ENCODE measurements at places on chromosomes 3 and 15.

DNA sequence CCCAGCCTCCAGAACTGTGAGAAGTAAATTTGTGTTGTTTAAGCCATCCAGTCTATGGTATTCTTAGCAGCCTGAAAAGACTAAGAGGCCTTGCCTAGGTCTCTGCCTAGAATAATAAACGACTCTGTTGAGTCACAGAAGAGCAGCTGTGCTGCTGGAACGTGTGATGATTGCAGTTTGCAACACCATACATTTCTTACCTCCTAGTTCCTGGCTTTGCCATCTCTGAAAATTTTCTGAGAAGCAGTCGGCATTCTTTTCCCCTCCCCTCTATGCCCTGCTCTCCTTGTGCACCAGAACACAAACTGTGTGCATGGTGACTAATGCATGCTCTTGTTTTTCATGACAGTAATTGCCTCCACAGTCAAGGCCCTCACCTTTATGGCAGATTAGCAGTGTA is 301.3 kb downstream of the IL20RB start:
- no peak for DNase-seq

GRCh38 chr3:117893001-117893400 is 1141.6 kb downstream of the IGSF11 start:
- DNase-seq = no peak

DNA sequence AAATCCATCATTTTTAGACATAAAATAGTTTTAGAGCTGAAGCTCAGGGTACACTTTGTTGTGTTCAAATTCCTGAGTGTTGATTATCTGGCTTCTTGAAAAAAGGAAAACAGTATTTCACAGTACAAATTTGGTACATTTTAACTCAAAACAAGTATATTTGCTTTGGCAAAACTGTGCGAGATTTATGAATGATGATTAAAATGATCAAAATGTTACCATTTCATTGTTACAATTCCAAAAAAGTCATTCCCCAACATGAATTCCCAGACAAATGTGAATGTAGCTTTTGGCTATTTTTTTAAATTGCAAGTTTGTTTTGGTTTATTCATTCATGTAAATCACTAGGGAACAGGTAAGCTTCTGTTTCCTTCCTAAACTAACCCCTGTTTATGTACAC is 347.4 kb upstream of the DCBLD2 start:
- DNase-seq = no peak

DNA sequence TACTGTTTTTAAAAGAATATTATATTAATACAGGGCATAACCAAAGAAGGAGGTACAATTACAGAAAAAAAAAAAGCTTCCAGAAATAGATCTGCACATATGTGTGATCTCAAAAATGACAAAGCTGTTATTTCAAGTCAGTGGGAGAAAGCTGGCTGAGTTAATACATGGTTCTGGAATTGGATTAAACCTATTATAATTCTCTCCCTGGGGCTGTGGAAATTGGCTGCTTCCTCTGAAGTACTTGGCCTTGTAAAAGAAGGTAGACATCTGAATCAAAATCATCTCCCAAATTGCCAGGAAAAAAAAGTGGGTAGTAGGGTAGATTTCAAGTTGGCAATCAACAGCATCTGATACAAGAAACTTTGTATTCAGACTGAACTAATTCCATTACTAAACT is 723.9 kb upstream of the ALCAM start:
- no peak for DNase-seq

DNA sequence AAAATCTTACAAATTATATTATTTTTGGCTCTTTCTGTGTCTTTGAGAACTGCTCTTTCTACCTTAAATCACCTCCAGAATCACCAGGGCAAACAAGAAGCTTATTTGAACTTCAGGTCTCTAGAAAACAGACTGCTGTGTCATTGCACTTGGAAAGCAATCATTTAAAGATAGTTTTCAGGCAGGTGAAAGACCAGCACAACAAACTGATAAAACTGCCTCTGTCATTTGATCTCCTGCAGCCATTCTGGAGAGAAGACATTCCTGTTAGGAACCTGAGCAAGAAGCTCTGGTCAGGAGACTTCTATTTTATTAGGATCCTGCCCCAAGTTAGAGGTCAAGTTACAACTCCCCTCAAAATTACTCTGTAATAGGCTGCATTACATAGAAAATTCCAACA is 50.7 kb upstream of the AP4E1 start:
- no peak for DNase-seq

- no peak for DNase-seq
Observed at GRCh38 chr3:179309225-179310078, 13.4 kb upstream of the ZNF639 start.

GRCh38 chr3:29065211-29065785 is 215.6 kb upstream of the RBMS3 start:
- peak; percentile 20 for DNase-seq

DNA sequence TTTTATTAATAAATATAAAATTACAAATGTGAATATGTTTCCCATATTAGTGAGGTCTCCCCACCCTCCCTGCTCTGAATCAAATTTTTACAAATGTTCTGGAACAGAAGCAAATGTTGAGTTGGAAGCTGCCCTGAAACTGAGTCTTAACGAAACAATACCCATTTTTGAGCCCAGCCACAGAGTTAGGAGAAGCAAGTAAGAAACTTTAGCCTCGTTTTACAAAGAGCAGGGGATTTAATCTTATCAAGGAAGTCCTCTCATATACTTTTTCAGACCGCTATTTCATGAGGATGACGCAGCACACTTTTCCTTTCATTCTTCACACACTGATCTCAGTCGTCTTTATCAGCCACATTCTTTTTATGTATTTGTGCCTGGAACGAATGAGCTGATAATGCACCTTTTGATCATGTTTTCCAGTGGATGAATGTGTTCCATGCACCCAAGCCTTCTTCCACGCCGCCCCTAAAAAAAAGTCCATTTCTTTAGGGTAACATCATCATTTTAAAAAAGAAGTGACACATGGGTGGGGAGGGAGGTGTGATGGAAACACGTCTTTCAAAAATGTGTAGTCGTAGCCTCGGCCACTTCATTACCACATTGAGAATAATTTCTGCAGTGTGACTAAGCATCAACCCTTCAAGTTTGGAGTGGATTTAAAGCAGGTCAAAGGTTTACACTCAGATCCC is 48.1 kb downstream of the SETMAR start:
- no peak for DNase-seq

GRCh38 chr3:105791131-105791530 is 77.7 kb downstream of the CBLB start:
- DNase-seq = no peak

DNA sequence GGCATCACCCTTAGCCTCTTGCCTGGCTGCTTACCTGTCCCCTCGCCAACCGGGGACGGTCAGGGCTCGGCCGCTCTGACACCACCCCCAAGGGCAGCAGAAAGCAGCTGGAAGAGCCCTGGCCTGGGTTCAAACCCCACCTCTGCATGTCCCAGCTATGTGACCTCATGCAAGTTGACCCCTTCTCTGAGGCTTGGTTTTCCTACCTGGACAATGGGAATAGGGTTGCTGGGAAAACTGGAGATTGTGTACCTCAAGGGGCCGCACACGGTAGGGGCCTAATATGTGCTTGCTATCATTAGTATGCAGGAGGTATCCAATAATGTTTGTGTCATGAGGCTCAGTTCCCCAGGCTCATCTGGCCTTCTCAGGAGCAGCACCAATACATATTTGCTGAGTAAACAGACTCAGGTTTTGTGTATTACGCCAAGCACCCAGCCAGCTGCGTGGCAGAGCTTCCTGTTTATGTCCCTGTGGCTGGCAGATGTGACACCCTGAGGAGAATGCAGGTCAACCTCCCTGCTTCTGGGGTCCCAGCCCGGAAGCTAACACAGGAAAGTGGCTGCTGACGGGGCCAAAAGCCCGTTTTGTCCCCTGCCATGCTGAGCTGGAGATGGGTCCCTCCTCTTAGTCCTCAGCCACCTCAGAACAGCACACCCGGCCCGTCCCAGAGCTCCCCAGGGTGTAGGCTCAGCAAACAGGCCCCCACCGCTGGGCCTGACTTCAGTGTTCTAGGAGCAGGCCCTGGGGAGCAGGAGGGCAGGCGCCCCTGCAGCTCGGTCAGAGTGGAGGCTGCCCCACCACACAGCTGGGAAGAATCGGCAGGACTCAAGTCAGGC is 29.7 kb downstream of the PLXND1 start:
- DNase-seq = no peak

- DNase-seq = no peak
Observed at GRCh38 chr15:69718436-69718835, 265.8 kb downstream of the RPLP1 start.

DNA sequence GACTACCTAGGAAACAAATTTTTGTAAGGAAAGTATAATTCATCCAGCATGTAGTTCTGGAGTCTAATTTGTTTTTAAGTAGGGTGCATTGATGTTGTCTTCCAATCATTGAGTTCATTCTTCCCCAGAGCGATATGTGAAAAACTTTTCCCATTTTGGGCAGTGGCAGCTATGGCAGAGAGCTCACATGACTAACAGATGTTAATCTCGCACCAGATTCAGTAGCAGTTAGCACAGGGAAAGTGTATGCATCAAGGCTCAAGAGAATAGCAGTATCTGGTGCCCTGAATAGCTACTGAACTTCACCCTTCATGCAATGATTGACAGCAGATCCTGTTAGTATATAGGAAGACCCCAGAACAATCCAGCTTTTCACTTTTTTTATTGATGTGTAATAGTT is 46.3 kb upstream of the TCAIM start:
- DNase-seq = no peak

- no peak for DNase-seq
Observed at GRCh38 chr3:94036909-94037507, 8.6 kb upstream of the STX19 start.

- no peak for DNase-seq
Observed at GRCh38 chr3:53994986-53995603, 103.4 kb upstream of the SELENOK start.

GRCh38 chr15:56053046-56053400 is 59.6 kb upstream of the NEDD4 start:
- no peak for DNase-seq

DNA sequence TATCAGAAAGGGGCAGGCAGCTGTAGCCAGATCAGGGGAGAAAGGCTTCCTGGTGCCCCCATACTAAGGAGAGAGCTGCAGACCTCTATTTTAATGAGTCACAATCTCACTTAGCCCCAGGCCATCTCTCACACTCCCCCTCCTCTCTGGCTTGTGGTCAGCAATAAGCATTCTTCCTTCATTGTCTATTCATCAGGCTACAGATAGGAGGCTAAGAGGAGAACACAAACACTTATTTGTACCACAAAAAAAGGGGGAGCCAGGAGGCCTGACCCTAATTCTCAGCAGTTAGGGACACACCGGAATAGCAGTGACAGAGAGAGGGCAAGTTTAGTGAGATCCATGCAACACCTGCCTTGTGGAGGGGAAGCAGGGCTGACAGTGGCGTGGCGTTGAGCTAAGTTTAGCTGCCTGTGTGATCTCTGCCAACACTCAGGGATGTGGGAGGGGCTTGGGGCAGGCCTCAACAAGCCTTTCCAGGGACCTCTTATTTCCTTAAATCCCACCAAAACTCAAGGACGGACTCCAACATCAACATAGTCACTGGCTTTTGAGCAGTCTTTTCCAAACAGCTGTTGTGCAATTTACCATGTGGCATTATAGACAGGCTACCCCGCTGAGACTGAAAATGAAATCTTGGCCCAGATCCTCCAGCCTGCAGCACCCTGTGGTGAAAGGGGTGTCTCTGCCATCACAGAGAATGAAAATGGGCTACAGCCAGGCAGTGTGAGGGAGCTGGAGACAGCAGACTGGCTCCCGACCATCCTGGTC is 191.9 kb upstream of the TSC22D2 start:
- DNase-seq = peak; percentile 63

GRCh38 chr3:126858887-126859286 is 124.0 kb upstream of the PLXNA1 start:
- no peak for DNase-seq

DNA sequence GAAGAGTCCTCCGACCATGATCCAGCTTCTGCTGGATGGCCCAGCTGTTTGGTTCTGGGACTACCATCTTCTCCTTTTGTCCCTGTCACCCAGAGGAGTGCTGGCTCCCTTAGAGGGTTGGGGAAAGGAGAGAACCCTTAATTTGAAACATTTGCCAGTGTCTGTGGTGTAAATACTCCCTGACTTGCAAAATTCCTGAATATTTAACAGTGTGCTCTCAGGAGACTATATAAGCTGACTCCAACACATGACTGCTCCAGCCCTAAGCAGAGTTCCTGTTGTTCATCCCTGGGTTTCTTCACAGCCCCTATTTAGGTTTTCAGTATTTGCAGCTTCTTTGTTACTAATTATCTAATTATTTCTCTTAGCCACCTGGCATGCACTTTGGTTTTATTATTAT is 133.1 kb downstream of the CPNE4 start:
- DNase-seq = no peak

GRCh38 chr15:52308446-52309153 is 13.0 kb upstream of the MYO5C start:
- DNase-seq = no peak

DNA sequence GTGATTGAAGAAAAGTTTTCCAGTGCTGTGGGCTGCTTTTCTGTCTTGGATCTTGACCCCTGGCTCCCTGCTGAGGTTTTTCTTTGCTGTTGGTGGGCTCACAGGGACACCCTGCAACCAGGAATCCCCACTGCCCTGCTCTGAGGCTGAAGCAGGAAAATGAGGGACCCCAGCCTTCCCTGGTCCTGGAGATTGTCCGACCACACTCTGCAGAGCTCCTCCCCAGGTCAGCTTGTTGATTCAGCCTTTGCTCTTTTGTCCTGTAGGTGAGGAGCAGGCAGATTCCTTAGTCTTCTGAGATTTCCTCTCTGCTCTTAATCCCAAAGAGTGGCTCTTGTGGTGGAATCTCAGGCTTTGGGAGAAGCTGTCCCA is 194.5 kb downstream of the RPLP1 start:
- DNase-seq = no peak

- DNase-seq = no peak
Observed at GRCh38 chr15:70017025-70017424, 80.7 kb downstream of the TLE3 start.

DNA sequence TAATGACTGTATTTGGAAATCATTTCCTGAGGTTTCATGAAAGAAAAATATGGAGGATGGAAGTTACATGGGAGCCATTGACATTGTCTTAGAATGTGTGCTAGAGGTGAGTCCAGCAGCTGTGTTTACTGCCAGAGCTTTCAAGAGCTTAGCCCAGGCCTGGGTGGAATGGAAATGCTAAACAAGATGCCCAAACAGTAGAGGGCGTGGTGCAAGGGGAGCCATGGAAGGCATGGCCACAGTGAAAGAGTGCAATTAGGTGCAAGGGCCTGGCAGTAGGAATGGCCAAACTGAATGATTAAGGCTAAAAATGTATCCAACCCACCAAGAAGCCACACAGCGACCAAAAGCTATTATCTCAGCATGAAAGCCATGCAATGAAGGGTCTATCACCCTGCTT is 257.7 kb upstream of the NR2F2 start:
- no peak for DNase-seq

- no peak for DNase-seq
Observed at GRCh38 chr15:79901958-79902357, 5.1 kb upstream of the MTHFS start.

DNA sequence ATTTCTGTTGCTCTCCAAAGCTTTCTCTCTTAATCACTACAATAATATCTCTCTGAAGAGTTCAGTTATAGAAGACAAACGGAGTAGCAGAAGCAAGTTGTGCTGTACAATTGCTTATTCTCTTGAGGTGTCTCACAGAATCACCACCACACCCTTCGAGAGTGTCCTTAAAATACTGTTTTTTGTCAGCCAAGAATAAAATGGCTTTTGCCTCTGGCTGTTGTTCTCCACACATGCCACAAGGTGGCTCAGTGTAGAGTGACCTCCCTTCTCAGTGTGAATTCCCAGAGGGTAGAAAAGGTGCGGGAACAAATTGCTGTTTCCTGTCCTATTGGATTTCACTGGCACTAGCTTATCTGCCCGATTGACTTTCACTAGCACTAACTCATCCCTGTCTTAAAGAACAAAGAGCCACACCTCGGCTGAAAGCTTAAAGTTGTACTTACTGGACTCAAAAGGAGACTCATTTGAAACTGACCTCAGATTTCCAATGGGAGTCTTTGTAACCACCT is 134.2 kb upstream of the SATB1 start:
- DNase-seq = peak; percentile 30

Measured in retina (tissue), 1 donor.